ENCODE measurements at places on chromosomes 11 and 22.

- no peak for DNase-seq
These were observed 3.2 kb downstream of the PRDM10 start for GRCh38 chr11:129999407-129999806.

- DNase-seq, result no peak
These were observed 44.2 kb downstream of the NAV2 start for GRCh38 chr11:19756675-19757475.

DNA sequence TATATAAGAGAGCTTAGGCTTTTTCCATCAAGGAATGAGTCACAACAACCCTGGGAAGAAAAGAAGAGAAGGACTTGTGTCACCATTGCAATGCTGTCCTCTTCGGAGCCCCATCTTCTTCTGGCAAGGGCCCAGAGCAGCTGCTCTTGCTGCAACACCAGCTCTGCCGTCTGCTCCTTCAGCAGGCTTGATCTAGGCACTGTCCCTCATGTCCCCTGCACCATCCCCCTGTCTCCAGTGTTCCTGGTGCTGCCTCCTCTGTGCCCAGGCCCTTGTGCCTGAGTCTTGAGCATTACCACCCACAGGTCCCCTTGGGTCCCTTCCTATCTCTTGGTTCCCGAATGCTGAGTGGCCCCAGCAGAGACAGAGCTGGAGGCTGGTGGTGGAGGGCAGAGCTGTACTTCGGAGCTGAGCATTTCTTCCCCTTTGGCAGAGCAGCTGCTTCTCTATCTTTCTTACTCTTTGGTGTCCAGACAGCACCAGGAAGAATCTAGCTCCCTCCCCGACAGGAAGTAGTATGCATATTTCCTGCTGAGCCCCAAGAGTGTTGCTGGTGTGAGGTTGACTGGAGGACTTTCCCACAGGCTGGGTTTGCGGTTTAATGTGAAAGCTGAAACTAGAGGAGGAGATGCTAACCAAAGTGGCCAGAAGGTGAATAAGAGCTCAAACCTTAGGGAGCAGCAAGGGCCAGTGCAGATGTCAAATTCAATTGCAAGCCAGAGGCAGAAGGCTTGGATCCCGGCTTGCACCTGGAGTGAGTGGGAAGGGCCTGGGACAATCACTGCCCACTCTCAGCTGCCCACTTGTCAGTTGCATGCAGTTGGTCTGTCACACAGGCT, 27.8 kb downstream of the WEE1 start:
- no peak for DNase-seq

DNA sequence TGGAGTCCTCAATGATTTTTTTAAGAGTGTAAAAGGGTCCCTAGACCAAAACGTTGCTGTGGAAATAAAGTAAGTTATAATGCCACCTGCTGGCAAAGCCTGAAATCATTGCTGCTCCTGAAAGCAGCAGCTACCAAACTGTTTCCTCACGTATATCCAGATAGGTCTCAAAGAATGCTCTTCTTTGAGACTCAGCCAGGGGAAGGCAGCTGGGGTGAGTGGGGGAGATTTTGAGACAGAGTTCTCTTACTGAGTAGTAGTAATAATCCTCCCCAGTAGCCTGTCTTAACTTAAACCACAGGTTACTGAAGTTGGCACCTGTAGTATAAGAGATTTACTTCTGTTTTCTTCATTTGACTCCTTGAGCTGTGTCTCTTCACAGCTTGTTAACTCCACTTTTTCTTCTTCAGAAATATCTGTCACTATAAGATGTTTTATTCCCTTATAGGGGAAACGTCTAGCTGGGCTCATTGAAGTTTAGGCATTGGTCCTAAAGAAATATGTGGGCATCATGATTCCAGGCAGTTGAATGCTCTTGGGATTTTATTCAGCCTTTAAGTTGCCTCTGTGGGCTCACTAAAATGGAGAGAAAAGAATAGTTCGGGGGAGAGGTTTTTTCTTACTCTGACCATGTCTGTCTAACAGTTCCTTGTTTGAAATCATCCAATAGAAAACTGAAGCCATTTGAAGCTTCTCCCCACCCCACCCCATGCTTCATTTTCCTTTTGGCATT, 77.9 kb downstream of the BTBD10 start:
- DNase-seq, result peak; percentile 62
